CD4-positive, alpha-beta T cell treated with Interferon gamma for 1 hour (primary cell): ENCODE measurements at places on chromosomes 16 and 17.

DNA sequence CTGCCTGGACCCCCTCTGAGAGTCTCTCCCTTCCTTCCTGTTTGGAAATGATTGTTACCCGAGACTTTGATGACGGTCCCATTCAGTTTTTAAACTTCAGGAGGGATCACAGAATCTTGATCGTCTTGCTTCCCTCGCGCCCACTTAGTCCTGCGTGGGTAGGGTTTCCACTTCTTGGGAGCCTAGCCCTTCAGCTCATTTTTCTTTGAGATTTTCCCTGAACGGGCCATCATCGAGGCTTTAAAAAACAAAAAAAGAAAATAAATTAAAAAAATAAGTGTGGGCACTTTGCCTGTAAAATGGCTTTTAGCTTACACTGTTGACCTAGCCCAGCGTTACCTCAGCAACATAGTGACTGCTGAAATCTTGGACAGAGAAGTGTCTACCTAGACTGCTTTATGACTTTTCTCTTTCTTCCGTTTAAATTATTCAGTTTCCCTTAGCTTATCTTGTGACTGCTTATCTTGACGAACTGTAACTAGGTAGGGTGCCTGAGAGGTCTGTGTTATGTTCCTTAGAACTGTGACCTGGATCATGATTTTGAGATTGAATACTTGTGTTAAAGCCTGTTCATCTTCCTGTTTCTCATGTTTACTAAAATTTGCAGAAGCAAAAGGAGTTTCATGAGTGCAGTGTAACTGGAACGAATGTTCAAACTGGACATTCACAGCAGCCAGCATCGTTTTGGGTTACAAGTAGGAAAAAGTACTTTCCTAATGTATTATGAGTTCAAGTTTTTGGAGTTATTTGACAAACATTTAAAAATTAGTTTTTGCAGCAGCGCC, 874 bp downstream of the WWP2 start:
- no peak for DNase-seq

DNA sequence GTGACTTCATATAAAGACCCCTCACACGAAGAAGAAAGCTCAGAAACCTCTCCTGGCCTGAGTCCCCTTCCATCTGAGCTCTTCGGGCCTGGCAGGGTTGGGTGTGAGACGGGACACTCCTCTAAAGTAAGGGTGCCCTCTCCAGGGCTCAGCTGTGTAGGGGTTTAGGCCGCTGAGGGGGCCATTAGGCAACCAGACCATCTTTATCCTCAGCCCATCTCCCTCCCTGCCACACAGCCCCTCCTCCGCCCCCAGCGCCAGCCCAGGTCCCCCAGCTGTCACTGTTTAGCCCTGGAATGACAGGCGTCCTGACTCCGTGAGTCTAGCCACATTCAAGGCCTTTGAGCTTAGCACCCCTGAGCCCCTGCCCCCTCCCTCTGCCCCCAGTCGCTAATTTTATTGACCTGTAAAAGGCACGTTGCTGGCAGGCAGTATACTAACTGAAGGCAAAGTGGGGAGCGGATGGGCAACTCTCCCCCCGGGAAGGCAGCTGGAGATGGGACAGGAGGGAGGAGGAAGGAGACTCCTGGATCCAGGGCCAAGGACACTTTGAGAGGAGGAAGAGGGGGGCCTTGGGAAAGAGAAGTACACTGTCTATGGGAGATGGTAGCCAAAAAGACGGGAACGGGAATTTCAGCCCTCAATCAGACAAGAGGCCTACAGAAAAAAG, 592 bp upstream of the ZNF385C start:
- no peak for DNase-seq

- DNase-seq = no peak
Observed at GRCh38 chr16:1430759-1431496, at the start of gene PERCC1. PERCC1 (plus strand) TSS chr16:1431078; CDS start chr16:1432594, 1,516 bp downstream.

GRCh38 chr17:45775576-45776011, 8.5 kb upstream of the CRHR1 start:
- DNase-seq = no peak

- no peak for DNase-seq
Observed at GRCh38 chr16:85788819-85789218, 10.5 kb downstream of the EMC8 start.

- peak; percentile 49 for DNase-seq
Observed at GRCh38 chr17:67359960-67360791, 6.2 kb downstream of the PSMD12 start.

DNA sequence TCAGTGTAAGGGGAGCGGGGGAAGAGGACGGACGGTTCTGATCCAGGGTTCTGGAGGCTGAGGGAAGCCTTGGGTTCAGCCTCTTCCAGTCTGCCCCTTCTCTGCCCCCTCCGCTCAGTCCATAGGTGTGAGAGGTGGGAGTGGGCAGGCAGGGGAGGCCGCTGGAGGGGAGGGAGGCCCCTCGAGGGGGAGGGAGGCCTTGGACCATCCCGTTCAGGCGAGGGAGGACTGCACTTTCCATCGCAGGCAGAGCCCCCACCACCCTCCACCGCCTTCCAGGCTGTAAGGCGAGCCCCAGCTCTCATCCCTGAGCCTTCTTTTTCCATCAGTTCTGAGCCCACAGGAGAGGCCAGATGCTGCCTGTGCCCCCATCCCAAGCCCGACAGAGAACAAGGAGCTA, 4.2 kb upstream of the AXIN1 start:
- DNase-seq = no peak

DNA sequence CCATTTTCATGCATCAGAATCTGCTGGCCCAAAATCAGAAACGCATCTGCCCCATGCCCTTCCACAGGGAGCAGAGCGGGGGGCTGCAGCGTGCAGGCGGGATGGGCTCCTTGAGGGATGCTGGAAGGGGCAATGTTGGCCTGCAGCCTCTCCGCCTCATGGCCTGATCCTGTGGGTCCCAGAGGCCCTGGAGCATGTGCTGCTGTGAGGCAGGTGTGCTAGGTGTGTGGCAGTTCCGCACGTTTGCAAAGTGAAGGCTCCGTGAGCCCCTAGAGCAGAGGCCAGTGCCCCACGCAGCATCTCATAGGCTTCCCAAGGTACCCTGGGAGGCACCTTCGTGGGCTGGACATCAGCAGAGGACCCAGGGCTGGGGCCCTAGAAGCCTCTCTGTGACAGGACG, 36.4 kb upstream of the CDH15 start:
- no peak for DNase-seq

- peak; percentile 35 for DNase-seq
Observed at GRCh38 chr16:30934827-30935557, 11.6 kb downstream of the FBXL19 start.

DNA sequence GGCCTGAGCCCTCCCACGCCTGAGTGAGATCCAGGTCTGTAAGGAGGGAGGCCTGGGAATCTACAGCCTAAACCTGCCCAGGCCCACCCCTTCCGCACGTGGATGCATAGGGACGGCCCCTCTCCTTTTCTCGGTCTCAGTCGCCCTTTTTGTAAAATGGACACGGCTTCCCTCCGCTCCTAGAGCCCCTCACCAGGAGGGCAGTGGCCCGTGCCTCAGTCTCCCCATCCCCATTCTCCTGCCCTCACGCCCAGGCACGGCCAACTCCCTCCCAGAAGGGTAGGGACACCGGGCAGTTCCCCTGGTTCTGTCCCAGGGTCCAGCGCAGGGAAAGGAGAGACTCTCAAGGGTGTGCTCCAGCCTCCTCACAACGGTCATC, 48.1 kb downstream of the WNT3 start:
- no peak for DNase-seq

DNA sequence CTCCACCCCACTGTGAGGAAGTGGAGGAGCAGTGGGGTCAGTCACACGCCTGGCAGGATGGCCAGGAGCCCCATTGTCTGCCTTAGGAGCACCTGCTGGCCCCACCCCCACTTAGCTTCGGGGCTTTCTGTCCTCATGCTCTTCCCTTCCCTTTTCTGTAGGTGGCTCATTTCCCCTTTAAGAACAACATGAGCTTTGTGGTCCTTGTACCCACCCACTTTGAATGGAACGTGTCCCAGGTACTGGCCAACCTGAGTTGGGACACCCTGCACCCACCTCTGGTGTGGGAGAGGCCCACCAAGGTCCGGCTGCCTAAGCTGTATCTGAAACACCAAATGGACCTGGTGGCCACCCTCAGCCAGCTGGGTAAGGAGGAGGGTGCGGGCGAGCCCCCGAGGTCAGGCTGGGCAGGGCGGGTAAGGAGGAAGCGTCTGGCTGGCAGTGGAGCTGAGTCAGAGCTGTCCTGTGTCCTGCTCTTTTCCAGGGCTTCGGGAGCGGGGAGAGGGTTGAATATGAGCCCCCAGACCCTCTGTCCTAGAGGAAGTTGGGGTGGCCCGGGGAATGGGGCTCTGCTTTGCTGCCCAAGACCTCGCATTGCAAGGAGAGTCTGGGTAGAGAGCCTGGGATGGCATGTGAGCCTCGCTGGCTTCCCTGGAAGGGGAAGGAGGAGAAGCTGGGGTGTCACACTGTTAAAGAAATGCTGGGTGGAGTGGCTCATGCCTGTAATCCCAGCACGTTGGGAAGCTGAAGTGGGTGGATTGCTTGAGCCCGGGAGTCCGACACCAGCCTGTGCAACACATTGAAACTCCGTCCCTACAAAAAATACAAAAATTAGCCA, 9.2 kb upstream of the SERPINF1 start:
- DNase-seq = peak; percentile 19

DNA sequence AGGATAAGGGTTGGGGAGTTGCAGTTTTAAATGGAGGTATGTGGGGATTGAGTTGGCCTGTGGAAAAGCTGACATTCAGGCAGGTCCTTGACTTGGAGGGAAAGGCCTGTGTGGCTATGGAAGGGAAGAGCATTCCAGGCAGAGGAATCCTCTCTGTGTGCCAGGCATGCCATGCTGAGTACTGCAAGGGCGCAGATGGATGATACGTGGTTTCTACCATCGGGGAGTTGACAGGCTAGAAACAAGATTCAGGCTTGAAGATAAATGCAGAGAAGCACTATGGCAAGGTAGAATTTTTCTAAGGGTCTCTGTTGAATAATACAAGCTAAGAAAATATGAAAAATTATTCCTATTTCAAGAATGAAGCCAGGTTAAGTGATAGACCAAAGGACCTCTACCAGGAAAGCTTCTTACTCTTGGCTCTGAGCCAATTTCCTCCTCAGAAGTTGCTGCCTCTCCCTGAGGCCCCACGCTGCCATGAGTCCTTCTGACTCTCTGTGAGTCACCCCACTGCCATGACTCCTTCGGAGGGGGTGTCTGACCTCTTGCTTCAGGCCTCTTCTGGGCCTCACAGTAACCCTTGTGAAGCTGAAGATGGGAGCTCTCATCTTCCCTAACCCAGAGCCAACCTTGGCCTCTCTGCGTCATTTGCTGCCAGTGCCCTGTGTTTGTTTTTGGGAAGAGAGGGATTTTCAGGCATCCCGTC, 75.8 kb downstream of the WNT3 start:
- no peak for DNase-seq

DNA sequence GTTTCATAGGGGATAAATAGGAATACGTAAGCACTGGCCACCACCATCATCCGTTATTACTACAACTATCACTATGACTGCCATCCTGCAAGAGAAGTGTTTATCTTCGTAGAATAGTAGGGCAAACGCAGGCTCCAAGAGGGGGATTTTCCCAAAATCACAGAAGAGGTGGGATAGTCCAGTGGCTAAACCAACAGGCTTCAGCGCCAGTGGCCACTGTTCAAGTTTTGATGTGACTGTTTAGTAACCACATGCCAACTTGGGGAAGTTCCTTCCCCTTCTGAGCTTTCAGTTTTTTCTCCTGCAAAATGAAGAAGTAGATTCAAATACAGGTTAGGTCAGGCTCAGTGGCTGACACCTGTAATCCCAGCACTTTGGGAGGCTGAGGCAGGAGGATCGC, 60.7 kb upstream of the GRIN2A start:
- no peak for DNase-seq

- no peak for DNase-seq
Observed at GRCh38 chr16:12311877-12312276, 335.3 kb downstream of the SNX29 start.

DNA sequence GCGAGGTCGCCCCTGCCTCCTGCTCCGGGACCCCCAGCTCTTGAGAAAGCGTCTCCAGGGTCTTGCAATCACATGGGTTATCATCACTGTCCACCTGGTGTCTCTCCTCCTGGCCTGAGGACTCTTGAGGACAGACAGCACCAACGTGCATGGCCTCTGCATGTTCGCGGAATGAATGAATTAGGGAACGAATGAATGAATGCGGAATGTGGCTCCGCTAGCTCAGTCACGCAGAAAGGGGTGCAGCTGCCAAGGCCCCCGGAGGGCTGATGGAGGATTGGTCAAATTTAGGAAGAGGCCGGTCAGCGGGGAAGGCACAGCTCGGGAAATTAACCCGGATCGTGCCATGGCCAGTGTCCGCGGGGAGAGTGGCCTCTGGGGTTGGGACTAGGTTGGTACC, 3.3 kb downstream of the FBXL16 start:
- no peak for DNase-seq

DNA sequence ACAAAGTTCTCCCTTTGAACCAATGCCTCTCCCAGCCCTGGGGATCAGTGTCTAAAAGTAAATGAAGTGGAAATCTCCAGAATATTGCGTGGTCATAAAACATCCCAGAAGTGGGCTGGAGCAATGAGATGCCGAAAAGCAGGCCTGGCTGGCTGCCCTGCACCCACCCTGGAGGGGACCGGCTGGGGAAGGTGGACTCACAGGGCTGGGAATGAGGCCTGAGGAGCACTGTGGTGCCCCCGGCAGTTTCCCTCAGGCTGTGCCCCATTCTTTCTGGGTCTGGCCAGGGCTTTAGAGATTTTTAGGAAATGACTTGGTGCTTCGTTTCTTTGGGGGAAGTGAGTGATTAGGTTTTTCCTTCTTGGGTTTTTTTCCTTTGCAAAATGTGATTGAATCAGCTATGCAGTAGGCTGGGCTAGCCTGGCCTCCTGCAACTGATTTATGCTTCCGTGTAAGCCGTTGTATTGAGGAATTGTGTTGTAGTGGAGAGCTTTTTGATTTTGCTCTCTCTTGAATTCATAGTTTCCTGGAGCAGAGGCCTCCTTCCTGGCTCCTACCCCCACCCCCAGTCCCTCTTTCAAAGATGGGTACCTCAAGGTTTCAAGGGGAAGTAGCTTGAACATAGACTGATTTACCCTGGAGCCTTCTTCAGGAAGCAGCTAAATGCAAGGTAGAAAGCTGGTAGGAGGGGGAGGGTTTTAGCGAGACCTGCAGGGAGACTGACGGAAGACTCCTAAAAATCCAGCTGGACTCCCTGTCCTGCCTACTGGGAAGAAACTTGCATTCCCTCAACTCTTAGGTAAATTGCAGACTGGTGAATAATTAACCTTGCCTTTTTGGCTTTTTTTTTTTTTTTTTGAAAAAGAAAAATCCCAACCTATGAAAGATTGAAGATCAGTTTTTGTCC, 170.2 kb downstream of the RAB11FIP4 start:
- no peak for DNase-seq

- DNase-seq = no peak
Observed at GRCh38 chr16:77331802-77332586, 102.8 kb downstream of the ADAMTS18 start.

GRCh38 chr17:30351735-30352134, 17.9 kb upstream of the TMIGD1 start:
- no peak for DNase-seq

DNA sequence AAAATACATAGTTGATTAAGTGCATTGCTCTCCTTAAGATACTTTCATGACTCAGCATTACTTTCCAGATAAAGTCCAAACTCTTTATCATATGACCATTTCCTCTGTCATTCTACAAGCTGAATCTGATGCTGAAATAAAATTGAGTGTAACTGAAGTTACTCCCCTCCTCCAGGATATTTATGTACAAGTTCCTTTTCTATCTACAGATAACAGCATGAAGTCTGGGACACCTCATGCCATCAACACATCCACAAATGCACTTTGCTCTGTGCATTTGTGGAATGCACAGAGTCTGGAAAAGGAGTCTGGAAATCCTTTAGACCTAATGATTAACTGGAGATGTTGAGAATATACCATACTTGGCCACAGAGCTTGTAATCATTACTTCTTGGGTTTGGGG, 60.5 kb downstream of the ACSM2B start:
- DNase-seq = no peak

- no peak for DNase-seq
Observed at GRCh38 chr16:16797239-16797638, 418.3 kb downstream of the NPIPA7 start.
